ENCODE measurements at places on chromosomes 11 and 22. TPM values are rescaled to one million over a fixed set of nuclear protein-coding genes. Genes with fewer than 3 reads are reported as not detected.

- DNase-seq, result no peak
Measured at GRCh38 chr11:124762624-124763155, 600 bp upstream of the ESAM start.

DNA sequence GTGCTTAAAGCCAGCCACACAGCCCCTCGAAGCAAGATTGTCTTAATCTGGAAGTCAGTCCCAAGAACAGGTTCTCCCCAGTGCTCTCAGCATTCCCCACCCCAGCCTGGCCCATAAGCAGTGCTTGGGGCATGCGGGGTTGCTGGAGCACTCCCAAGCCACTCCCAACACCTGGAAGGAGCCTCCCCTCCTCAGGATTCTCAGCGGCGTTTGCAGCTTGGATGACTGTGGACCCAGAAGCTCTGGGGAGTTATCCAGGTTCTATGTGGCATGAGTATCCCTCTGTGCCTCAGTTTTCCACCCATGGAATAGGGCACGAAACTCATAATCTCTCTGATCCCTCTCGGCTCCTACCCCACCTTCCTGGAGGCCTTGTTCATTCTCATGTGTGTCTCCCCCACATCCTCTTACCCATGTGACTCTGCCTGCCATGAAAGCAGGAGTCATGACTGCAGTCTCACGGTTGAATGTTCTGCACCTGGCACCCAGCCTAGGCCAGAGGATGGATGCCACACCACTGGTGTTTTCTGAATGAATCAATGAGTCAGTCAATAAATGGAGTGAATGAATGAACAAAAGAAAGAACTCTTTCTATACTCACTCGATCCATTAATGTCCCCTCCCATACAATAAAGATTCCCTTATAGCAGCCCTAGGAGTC, 33.4 kb upstream of the WNT7B start:
- no peak for DNase-seq

GRCh38 chr11:2519862-2520735, 75.3 kb downstream of the KCNQ1 start:
- DNase-seq, result peak; percentile 35

ARHGAP42 gene
- total RNA-seq, result 12.3 TPM

JHY gene
- 0.97 TPM for total RNA-seq

SYNGR1 gene
- 16.1 TPM for total RNA-seq

POLDIP3 gene
- 47.1 TPM for total RNA-seq

EML3 gene
- total RNA-seq, result 18.6 TPM
